ENCODE measurements at places on chromosomes 5 and 9.

- peaks cover 37% of the 10 kb centered on the region for H3K4me1 ChIP-seq
- no peak overlapping the region for H3K27ac ChIP-seq
- H3K27me3 ChIP-seq = peaks cover 2% of the 10 kb centered on the region
- H3K4me3 ChIP-seq = no peak overlapping the region
Measured at GRCh38 chr5:136035837-136036236, 7.0 kb downstream of the TGFBI start.

GRCh38 chr9:130034570-130034969 lies 8.4 kb downstream of the FNBP1 start:
- no peak overlapping the region for H3K27ac ChIP-seq
- peaks cover 5% of the 10 kb centered on the region for H3K4me1 ChIP-seq
- H3K36me3 ChIP-seq = no peaks in the 10 kb centered on the region
- peaks cover 1% of the 10 kb centered on the region for H3K27me3 ChIP-seq
- no peak for DNase-seq

DNA sequence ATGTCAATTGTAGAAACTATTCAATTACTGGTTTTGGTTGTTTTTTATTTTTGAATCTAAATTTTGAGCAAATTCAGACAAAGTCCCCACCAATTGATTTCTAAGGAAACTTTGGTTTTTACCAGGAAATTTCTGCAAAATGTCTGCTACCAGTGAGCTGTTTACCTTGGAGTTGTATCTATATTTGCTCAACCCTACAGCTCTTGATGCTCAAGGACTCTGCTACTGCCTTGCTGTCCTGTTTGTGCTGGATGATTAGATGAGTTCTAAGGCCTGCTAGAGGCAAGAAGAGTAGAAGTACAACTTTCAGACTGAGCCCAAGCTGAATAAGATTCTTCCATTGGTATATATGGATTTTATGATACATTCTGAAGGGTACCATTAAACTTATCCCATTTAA lies 42.6 kb upstream of the KIF2A start:
- no peak overlapping the region for H3K4me3 ChIP-seq
- H3K36me3 ChIP-seq = no peaks in the 10 kb centered on the region

GRCh38 chr9:27176971-27177370 lies 67.9 kb downstream of the TEK start:
- peaks cover 31% of the 10 kb centered on the region for H3K4me1 ChIP-seq
- no peak overlapping the region for H3K4me3 ChIP-seq
- no peaks in the 10 kb centered on the region for H3K27me3 ChIP-seq
- peaks cover 69% of the 10 kb centered on the region for H3K36me3 ChIP-seq

- H3K36me3 ChIP-seq = no peaks in the 10 kb centered on the region
- no peak for DNase-seq
- H3K27ac ChIP-seq = no peak overlapping the region
- H3K27me3 ChIP-seq = peaks cover 1% of the 10 kb centered on the region
- H3K4me1 ChIP-seq = peaks cover 10% of the 10 kb centered on the region
- H3K4me3 ChIP-seq = no peak overlapping the region
Measured at GRCh38 chr5:111517853-111518501, 5.6 kb upstream of the STARD4 start.

DNA sequence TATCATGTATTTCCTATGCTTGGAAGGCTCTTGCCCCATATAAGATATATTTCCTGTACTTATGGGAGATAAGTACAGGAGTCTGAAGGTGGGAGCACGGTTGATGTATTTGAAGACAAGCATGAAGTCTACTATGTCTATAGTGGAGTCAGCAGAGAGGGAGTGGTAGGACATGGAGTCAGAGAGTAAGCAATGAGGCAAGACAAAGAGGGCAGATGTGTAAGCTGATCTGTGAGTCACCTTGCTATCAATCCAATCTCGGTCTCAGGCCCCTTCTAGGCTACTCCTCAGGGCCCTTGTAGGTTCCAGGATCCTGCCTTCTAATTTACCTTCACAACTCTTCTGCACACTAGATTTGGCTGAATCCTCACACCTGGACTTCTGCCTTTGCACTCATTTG lies 105.5 kb downstream of the MACIR start:
- H3K27me3 ChIP-seq = no peaks in the 10 kb centered on the region
- no peaks in the 10 kb centered on the region for H3K4me1 ChIP-seq
- DNase-seq = no peak
- H3K4me3 ChIP-seq = no peak overlapping the region

DNA sequence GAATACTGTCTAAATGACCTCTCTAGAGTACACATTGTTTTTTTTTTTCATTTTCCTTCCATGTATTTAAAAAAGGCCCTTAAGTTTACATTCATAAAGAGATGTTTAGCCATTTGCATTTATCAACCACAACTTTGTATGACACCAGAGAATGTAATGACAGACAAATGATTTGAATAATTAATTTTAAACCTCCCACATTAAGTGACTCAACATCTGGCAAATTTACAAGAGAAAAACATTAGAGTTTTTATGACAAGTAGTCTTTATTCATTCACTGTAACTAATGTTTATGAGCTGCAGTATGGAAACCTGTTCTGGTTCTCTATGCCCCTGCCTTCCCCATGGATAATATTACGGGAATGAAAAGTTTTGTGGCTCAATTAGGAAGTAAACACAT lies 1093.8 kb upstream of the CDH9 start:
- H3K36me3 ChIP-seq = no peaks in the 10 kb centered on the region
- no peak overlapping the region for H3K4me3 ChIP-seq
- no peaks in the 10 kb centered on the region for H3K4me1 ChIP-seq
- H3K27me3 ChIP-seq = no peaks in the 10 kb centered on the region
- DNase-seq = no peak

GRCh38 chr5:149745212-149745942 lies 15.3 kb downstream of the PPARGC1B start:
- no peak overlapping the region for H3K27ac ChIP-seq
- no peak for DNase-seq
- peaks cover 3% of the 10 kb centered on the region for H3K27me3 ChIP-seq
- no peaks in the 10 kb centered on the region for H3K36me3 ChIP-seq
- no peak overlapping the region for H3K4me3 ChIP-seq

- H3K36me3 ChIP-seq = peaks cover 11% of the 10 kb centered on the region
- DNase-seq = no peak
- no peak overlapping the region for H3K4me3 ChIP-seq
- H3K27me3 ChIP-seq = no peaks in the 10 kb centered on the region
- no peak overlapping the region for H3K27ac ChIP-seq
Measured at GRCh38 chr9:4861736-4862451, 69.2 kb downstream of the RCL1 start.

DNA sequence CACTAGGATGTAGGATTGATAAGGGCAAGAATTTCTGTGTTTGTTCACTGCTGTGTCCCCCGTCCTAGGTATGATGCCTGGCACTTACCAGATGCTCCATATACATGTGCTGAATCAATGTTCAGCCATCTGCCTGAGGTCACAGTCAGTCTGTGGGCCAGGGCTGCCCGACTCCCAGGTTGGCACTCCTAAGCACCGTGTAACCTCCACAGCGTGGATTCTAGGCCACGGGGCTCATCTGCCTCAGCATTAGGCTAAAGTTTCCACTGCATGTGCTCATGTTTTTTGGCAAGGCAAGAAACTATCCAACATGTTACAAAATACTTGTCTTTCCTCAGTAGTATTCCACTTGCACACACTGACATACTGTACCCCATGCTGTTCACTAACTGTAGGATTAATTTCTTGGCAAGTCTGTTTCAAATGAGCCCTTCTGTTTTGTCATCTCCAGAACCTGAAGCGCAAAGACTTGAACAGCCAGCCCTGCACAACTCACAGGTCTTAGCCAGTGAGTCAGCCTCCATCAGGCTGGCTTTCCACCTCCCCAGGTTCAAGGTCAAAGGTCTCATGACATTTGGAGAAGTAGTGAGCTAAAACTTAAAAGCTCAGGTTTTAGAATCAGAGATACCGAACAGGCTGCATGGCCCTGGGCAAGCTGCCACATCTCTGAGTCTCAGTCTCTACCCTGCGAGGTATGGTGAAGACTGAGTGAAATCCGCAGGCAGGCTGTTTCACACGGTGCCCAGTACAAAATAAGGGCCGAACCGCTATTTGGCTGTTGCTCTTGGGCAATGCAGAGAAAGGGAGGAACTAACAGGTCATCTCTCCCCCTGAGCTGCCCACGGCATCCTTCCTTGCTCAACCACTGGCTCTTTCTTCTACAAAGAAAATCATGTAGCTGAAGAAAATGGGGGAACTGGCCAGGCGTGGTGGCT lies 7.2 kb downstream of the TOR1A start:
- peaks cover 5% of the 10 kb centered on the region for H3K27me3 ChIP-seq
- peak overlapping the region; percentile 48 for H3K4me3 ChIP-seq
- DNase-seq = no peak
- H3K27ac ChIP-seq = no peak overlapping the region
- peaks cover 46% of the 10 kb centered on the region for H3K36me3 ChIP-seq

DNA sequence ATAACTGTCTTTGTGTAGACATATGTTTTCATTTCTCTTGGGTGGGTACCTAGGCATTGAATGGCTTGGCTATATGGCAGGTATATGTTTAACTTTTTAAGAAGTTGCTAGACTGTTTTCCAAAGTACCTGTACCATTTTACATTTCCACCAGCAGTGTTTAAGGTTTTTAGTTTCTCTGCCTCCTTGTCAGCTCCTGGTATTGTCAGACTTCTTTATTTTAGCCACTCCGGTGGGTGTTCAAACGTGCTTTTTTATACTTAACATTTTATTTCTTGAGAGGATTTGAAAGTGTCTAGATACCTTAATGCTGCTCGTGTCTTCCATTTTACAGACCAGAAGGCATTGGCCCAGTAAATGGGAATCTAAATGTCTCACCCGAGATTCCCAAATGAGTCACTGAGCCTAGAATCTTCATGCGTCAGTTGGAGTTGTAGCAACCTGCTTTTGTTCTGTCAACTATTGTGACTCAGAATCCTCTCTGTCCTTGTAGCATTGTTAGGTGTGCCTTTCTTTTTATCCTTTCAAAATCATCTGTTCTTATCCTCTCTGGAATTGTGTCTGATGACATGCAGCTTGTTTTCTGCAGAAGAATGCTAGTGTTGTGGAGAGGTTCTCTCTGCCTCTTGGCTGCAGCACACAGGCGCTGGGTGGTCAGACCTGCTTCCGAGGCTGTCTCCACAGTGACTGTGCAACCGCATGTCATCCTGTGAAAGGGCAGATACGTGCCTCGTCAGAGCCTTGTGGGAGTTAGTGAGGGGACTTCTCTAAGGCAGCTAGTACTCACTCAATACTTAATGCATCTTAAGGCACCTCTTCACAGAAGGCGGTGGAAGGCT lies 291.8 kb downstream of the AOPEP start:
- H3K27me3 ChIP-seq = no peaks in the 10 kb centered on the region
- peaks cover 9% of the 10 kb centered on the region for H3K36me3 ChIP-seq
- peaks cover 7% of the 10 kb centered on the region for H3K4me1 ChIP-seq
- DNase-seq = no peak
- H3K4me3 ChIP-seq = no peak overlapping the region

DNA sequence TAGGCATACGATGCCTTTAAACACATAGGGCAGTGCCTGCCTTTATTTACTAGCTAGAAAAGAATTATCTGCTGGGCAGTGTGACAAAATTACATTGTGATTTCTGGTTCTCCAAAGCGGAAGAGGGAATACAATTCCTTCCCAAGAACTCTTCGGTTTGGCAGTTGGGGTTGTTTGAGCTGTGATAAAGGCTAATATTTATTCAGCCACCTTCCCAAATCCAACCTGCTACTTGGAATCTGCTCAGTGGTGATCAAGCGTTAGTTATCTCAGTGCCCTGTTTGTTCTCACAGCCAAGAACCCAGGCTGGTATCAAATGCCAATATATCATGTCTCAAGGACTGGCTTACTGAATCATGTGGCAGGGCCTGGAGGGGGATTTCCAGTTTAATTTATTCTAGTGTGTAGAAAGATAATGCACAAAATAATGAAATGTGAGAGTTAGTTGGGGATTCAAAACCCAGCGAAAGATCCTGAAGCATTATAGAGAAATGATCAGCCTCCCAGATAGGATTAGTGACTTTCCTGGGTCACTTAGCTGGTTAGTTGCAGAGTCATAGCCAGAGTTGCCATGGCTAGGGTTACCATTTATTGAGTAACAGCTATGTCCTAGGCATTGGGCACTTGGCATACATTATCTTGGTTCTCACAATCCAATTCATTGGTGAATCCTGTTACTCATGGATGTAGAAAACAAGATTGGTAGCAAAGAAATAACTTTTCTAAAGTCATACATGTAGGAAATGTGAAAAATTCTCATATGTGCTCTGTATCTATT lies 457.0 kb upstream of the KLF4 start:
- no peaks in the 10 kb centered on the region for H3K27me3 ChIP-seq
- H3K4me1 ChIP-seq = no peaks in the 10 kb centered on the region
- H3K36me3 ChIP-seq = no peaks in the 10 kb centered on the region

DNA sequence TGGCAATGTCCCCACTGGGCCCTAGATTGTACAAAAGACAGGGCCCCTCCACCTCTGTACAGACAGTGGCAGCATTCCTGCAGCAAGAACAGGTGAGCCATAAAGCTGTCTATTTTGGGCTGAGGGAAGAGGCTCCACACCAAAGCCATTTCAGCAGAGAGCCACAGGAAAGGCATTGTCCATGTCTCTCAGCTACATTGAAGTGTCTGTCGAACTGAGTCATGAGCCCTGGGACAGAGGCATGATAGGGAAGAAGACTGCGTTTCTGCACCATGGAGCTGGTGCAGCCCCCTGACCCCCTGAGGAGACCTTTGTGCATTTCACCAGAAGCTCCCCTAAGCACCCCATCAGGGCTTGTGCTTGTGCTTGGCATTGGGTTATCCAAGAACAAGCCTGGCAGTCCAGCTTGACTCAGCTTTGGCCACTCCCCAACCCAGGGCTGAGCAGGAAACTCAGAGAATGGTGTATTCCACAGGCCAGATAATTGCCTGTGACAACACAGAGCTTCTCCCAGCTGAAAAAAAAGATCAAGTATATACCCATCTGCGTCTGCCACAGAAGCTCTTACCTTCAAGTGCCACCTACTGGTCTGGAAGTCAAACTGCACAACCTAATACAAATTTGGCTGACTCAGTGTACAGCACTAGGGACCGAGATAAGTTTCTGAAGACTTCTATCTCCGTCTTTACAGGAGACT lies 5.9 kb upstream of the FRMD3 start:
- peaks cover under 1% of the 10 kb centered on the region for H3K4me1 ChIP-seq
- H3K4me3 ChIP-seq = no peak overlapping the region
- no peaks in the 10 kb centered on the region for H3K36me3 ChIP-seq
- no peak overlapping the region for H3K27ac ChIP-seq

DNA sequence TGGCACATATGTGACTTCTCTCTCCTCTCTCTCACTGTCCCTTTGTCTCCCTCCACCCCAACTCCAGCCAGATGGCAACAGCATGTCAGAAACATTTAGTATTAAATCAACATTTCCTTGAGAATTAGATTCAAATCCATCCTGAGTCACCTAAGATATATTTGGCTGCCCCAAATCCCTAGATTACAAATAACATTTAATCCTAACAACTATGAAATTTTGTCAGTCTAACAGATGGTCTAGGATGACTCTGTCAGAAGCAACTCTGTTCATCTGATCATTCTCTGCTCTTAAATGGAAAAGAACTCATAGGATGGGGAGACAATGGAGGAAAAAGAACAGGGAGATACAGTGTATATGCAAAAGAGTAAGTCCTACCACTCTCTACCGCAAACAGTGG lies 201.2 kb downstream of the TSSK1B start:
- no peaks in the 10 kb centered on the region for H3K27me3 ChIP-seq
- no peak overlapping the region for H3K27ac ChIP-seq
- no peaks in the 10 kb centered on the region for H3K36me3 ChIP-seq
- DNase-seq = no peak
- no peak overlapping the region for H3K4me3 ChIP-seq
